ENCODE measurements at places on chromosomes 2 and 18. TPM values are rescaled to one million over a fixed set of nuclear protein-coding genes. Genes with fewer than 3 reads are reported as not detected.

Gene GALNT13
- total RNA-seq: 1.4 TPM

Gene TMEM37
- total RNA-seq: 1.5 TPM

Gene GPR148
- total RNA-seq: 0.11 TPM

Gene PLEK
- not detected for total RNA-seq

Gene SLC5A7
- total RNA-seq: 0.06 TPM

Gene LYPD6B
- 3.9 TPM for total RNA-seq

Gene SF3B6
- total RNA-seq: 88.5 TPM

Gene COX7A2L
- total RNA-seq: 152 TPM

Gene ABCB11
- 0.12 TPM for total RNA-seq

Gene FSIP2
- total RNA-seq: 13.8 TPM

Gene DYNAP
- total RNA-seq: not detected

All from cardiac muscle cell (in vitro differentiated cells and primary cell).